ENCODE measurements at places on chromosomes 16 and 17.

- DNase-seq: no peak
Observed at GRCh38 chr17:82226809-82227628, 1.8 kb upstream of the SLC16A3 start.

DNA sequence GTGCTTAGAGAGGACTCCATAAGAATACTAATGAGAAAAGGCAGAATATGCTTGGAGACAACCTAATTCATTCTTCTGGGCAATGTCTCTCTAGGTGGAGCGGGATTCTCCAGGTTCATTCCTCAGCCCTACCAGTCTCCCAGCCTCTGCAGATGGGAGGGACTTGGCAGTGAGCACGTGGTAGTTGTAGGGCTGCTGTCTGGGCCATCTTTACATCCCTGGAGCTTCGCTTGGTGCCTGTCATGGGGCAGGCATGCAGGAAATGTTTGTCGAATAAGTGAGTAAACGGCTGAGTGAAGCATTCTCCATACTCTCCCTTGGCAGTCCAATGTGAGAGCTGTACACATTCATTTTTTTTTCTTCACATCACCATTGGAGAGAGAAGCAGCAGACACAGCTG is 387.5 kb downstream of the UTP18 start:
- no peak for DNase-seq

GRCh38 chr16:88534638-88535190 is 35.5 kb upstream of the ZC3H18 start:
- DNase-seq: no peak

DNA sequence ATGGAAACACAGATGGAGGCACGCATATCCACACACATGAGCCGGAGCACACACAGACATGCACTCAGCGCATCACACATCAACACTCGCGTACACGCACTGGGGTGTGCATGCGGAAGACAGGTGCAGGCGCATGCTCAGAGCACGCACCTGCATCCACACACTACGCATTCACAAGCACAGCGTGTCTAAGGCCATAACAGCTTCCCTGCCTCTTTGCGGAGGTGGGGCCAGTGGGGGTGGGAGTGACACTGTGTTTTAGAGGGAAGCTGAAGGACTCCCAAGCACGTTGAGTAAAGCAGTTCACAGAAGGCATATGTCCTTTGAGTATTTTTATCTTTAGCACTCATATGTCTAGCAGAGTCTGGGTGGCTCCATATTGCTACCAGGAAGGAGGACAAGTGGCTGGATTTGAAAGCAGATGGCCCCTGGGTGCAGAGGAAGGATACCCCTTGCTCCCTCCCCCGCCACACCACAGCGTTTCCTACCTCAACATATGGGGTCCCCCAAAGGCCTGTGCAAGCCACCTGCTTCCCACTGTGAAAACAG is 68.6 kb upstream of the TOB1 start:
- DNase-seq: no peak

DNA sequence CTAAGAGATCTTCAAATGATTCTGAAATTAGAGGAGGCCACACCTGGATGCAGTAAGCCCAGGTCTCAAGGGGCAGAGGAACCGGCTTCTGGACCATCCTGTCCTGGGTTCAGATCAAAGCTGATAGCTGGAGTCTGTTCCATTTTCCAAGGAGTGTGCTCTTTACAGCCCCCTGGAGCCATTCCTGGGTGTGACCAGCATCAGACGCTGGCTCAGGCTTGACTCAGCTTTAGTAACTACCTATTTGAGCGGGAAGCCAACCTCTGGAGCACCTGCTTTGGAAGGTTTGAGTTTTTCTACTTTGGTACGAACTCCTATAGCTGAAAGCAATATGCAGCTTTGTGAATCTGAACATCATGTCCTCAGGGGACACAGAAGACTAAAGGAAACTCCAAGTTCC is 12.9 kb upstream of the BBS2 start:
- no peak for DNase-seq

GRCh38 chr17:75125984-75126383 is 5.6 kb downstream of the NT5C start:
- no peak for DNase-seq

DNA sequence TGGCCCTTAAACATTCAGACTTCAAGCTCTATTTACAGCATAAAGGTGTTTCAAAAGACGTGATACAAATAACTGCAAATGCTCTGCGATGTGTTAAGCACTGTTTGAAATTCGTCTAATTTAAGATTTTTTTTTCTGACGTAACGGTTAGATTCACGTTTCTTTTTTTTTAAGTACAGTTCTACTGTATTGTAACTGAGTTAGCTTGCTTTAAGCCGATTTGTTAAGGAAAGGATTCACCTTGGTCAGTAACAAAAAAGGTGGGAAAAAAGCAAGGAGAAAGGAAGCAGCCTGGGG is 681 bp upstream of the MAPT start:
- DNase-seq: no peak

- no peak for DNase-seq
Observed at GRCh38 chr17:44079877-44080821, 9.6 kb downstream of the G6PC3 start.

- DNase-seq: no peak
Observed at GRCh38 chr16:52383119-52383518, 163.8 kb downstream of the TOX3 start.

GRCh38 chr16:73339821-73340220 is 291.9 kb upstream of the ZFHX3 start:
- no peak for DNase-seq

DNA sequence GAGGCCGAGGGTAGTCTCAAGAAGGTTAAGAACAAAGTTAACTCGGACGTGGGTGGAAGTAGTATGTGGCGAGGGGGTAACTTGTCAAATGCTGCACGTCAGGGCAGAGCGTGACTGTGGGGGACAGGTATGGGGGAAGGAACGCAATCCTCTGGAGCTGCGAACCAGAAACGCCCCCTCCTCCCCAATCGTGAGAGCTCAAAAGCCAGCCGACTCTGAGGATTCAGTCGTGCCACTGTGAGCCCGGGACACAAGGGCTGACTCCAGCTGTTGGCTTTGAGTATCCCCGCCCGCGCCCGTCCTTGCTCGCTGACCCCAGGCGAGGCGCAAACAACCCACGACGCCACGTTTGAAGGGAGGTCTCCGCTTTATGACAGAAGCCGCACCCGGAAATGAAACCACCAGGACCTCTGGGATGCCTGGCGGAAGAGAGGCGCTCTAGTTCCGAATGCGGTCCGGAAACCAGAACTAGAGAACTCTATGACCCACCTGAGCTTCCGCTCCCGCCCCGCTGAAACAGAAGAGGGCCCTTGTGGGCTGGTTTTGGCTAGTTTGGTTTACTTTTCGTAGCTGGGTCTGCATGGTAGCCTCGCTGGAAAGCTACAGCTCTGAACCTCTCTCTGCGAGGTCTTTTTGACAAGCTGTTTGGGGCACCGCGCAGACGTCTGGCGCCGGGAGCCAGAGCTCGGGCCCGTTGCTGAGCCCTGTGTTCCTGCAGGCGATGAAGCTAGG is at the start of gene PEX12:
Gene PEX12, minus strand, starts transcription at position 375 of the 732 bp plus-strand sequence. CDS start 550 bp downstream, outside the sequence.
- peak; percentile 83 for DNase-seq

GRCh38 chr17:1041746-1042145 is 44.8 kb downstream of the TIMM22 start:
- DNase-seq: no peak

DNA sequence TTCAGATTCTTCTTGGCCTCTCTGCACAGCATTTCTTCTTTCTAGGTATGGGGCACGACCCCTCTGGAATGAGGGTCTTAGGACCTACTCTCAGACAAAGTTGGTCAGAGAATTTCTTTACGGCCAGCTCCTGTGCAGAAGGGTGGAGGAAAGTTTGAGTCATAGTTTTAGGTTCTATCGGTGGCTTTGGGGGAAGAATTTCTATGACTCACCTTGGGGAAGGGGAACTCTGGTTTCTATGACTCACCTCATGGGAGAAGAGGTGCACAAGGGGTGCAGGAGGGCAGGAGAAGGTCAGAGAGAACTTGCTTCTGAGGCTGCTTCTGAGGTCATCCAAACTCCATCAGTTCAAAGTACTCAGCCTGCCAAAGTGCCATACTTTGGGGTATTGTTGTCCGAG is 2.5 kb upstream of the ABCC12 start:
- DNase-seq: no peak

- no peak for DNase-seq
Observed at GRCh38 chr16:14564861-14565687, 65.0 kb downstream of the PARN start.

- no peak for DNase-seq
Observed at GRCh38 chr16:12455287-12455798, 348.3 kb downstream of the CPPED1 start.

DNA sequence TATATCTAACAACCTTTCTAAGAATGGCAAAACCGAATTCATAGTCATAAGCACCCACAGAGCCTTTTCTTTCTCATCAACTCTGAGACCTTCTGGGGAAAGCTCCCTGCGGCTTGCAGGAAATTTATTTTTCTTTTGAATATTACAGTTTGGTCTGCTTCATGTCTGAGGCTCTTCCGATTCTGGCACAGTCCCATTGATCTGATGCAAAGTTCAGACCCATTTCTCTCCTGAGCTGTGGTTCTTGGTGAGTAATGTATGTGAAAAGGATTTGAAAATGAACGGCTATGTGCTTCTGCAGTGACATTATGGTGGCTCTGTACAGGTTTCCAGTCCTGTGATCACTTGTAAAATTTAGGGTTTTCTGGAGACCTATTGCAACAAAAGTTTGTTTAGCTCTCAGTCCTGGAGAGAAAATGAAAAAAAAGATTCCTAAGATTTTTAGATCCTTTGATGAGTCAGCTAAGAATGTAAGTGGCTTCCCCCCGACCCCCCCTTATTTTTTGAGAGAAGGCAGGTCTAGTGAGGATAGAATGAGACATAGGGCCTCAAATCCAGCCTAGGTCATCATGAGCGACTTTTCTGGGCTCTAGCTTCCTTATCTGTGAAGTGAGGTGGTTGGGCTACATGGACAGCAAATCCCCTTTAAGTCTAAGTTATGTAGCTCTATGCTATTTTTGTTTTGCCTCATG is 4.6 kb downstream of the GAN start:
- no peak for DNase-seq

DNA sequence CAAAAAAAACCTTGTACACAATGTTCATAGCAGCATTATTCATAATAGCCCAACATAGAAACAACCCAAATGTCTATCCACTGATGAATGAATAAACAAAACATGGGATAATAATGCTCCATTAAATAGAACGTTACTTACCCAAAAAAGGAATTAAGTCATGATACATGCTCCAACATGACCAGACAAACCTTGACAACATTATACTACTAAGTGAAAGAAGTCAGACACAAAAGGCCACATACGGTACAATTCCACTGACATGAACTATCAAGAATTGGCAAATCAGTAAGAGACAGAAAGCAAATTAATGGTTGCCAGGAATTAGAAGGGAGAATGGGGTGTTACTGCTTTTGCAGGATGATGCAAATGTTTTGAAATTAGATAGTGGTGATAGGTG is 193.8 kb upstream of the SHISA6 start:
- no peak for DNase-seq

- no peak for DNase-seq
Observed at GRCh38 chr16:84718-85406, 6.8 kb downstream of the MPG start.

DNA sequence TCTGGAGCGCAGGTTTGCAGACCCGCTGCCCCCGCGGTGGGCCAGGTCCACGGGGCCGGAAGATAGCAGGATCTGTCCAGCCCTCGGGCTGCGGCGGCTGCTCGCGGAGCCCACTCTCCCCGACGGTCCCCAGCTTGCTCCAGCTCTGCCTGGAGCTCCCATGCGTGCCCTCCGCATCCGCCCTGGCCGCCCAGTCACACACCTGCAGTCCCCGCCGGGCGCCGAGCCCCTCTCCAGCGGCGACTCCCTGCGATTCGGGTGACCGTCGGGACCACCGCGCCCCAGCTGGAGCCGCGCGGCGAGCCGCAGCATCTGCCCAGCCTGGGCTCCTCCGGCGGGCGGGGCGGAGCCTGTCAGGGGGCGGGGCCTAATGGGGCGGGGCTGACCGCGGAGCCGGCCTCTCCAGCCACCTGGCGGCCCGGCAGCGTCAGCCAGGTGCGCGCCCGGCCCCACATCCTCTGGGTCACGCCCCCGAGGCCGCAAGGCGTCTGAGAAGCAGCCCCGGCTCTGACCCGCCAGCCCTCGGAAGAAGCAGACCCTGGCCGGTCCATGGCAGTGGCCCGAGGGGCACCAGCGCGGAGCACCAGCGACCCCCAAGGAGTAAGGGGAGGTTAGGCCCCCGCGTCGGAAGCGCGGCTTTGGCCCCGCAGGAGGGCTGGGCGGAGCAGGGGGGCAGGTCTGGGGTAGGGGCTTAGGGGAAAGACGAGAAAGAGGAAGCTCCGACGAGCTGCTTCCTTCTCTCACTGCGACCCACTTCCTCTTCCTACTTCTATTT is at the start of gene PIK3R5:
Gene PIK3R5, minus strand, starts transcription at position 314 of the 775 bp plus-strand sequence. CDS start 54,213 bp downstream, outside the sequence.
- DNase-seq: peak; percentile 77

GRCh38 chr16:11949527-11949926 is 7.7 kb upstream of the NPIPB2 start:
- no peak for DNase-seq

DNA sequence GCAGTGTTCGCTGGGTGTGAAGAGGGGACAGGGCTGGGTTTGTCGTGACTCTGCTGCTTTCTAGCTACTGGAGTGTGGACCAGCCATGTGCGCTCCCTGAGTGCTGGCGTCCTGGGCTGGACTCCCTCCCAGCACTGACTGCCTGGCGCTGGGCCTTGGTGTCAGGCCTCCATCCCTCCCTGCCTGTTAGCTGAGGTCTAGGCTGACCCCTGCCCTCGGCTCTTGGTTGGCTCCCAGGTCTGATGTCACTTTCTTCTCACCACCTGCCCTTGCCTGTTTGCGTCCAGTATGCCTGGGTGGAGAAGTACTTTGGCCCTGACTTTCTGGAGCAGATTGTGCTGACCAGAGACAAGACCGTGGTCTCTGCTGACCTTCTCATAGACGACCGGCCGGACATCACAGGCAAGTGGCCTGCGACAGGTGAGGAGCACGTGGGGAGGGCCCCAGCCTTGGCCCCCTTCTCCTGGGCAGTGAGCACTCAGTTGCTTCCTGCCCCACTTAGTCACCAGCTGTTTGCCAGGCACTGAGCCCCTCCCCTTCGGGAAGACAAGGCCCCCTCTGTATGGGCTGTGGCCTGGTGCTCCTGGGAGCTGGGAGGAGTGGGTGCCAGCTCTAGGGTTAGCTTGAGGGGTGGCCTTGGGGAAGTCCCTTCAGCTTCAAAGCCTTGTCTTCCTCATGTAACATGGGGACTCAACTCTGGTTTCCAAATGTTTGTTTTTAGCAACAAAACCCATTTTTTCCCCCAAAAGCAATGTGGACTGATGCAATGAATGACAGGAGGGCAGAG is 41.5 kb downstream of the NT5M start:
- DNase-seq: no peak

GRCh38 chr17:5019475-5019956 is 15.7 kb downstream of the SLC52A1 start:
- peak; percentile 14 for DNase-seq

- peak; percentile 46 for DNase-seq
Observed at GRCh38 chr17:77127735-77128361, 12.9 kb upstream of the SEC14L1 start.

- no peak for DNase-seq
Observed at GRCh38 chr16:30876867-30877266, 17.0 kb downstream of the BCL7C start.

DNA sequence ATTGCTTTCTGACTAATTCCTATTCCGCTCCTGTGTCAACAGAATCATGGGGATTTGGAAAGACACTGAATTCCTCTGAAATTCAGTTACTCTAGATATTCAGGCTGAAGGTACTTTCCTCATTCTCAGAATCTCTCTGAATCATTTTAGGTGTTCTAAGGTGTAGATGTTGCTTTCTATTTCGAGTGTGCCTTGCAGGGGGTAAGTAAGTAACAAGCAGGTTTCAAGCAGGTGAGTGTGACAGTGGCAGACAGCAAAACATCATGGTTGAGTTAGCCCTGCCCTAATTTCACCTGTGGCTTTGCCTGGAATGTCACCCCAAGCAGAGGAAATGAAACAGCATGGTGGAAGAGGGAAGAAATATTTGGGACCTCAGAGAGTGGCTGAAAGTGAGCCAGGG is 75.1 kb downstream of the SHISA9 start:
- DNase-seq: no peak
